ENCODE measurements at places on chromosomes 1 and 21. TPM values are rescaled to one million over a fixed set of nuclear protein-coding genes. Genes with fewer than 3 reads are reported as not detected.

The AMY2B gene
- 2.9 TPM for total RNA-seq

The LRRC3 gene
- 0.98 TPM for total RNA-seq

The CCDC181 gene
- total RNA-seq = not detected

The LCE2B gene
- not detected for total RNA-seq

The PTGFR gene
- 0.09 TPM for total RNA-seq

The CNTN2 gene
- not detected for total RNA-seq

The SPATA1 gene
- 1.2 TPM for total RNA-seq

The TIE1 gene
- 962 TPM for total RNA-seq

The ARMH1 gene
- not detected for total RNA-seq

The NPPB gene
- not detected for total RNA-seq

The NCF2 gene
- not detected for total RNA-seq

The SH3BGR gene
- 1.0 TPM for total RNA-seq

The CAMSAP2 gene
- total RNA-seq = 33.9 TPM

The ACTL8 gene
- total RNA-seq = not detected

The CFAP45 gene
- under 0.01 TPM for total RNA-seq

The ADORA3 gene
- total RNA-seq = not detected

The GJB5 gene
- not detected for total RNA-seq

The NUAK2 gene
- 1.5 TPM for total RNA-seq

The TPTE gene
- total RNA-seq = not detected

The TFF2 gene
- total RNA-seq = not detected

The SERTAD4 gene
- total RNA-seq = 0.11 TPM

The CFHR2 gene
- total RNA-seq = not detected

The DCDC2B gene
- not detected for total RNA-seq

The MCOLN2 gene
- under 0.01 TPM for total RNA-seq

The TTC22 gene
- 0.09 TPM for total RNA-seq

The UTS2 gene
- not detected for total RNA-seq

The AMY2A gene
- not detected for total RNA-seq

The OR2C3 gene
- not detected for total RNA-seq

The OXCT2 gene
- total RNA-seq = 6.5 TPM

The WNT4 gene
- 0.76 TPM for total RNA-seq

The C1orf185 gene
- total RNA-seq = not detected

The FOXD2 gene
- 0.11 TPM for total RNA-seq

The POTED gene
- not detected for total RNA-seq

The C1orf115 gene
- total RNA-seq = 93.4 TPM

The GCSAML gene
- total RNA-seq = not detected

The LYSMD1 gene
- total RNA-seq = 4.8 TPM

The VPS26C gene
- 101 TPM for total RNA-seq

The VCAM1 gene
- total RNA-seq = 0.43 TPM

All from dermis lymphatic vessel endothelial cell (primary cell).